AG20443 (cell line): ENCODE measurements at places on chromosomes 2 and 18.
A peak's percentile ranks its signal among the peaks of the same experiment; 100 is the strongest.

DNA sequence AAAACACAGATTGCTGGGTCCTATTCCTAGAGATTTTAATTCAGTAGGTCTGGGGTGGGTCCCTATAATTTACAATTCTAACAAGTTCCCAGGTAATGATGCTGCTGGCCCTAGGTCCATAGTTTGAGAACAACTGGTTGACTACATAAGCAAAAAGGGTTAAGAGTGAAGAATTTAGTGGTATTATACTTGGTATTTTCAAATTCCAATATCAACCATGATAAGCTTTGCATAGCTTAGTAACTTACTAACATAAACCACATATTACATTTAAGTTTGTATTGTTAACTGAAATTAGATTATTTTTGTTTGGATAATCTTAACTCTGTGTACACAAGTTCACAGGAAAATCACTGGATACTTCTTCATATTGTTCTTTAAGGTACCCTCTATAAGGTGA lies 862.9 kb upstream of the ACVR2A start:
- DNase-seq: peak; percentile 21

DNA sequence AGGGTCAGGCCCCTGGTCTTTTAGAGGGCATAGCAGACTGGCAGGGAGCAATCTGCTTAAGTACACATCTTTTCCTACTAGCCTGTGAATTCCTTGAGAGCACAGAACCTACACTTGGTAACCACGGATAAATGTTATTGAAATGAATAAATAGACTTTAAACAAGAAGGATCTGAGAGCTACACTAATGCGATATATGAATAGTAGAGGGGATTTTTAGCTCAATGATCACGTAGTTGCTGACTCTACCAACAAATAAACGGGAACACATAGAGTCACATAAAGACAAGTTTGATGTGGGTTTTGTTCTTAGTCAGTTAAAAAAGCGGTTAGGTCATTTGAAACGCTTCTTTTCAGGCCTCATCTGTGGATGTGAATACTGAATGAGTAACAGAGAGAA lies 290.3 kb upstream of the CCDC68 start:
- DNase-seq: no peak

GRCh38 chr2:237614151-237614720 lies 13.2 kb upstream of the LRRFIP1 start:
- no peak for DNase-seq

DNA sequence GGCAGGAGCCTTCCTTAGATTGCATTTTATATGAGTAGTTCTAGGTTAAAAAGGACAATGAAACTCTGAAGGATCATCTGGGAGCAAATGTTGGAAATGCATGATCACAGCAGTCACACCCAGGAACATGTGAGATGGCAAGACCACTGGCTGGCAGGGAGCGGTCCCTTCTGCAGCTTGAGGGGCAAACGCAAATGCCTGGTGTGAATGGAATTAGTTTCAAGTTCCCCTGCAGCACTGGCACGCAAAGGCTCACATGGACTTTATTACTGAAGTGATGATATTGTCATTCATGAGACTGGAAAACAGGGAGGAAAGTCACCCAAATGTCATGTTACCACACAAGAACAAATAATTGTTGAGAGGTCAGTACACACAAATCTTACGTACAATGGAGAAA lies 223.3 kb downstream of the FBXO15 start:
- no peak for DNase-seq

DNA sequence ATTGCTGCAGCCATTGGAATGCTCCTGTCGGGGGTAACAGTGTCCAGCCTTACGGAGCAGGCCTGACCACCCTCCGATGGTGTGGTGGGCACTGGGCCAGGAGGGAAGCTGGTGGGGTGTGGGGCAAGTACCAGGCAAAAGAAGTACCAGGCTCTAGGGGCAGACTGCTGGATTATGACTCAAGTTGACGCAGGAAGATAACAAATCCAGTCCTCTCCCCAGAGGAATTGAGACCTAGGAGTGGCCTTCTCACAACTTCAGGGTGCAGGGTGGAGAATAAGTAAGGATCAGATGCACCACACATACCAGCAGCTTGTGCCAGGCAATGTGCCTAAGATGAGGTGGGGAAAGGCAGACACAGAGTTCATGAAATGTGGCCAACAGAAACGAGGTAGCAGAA lies 37.9 kb downstream of the SEMA4F start:
- DNase-seq: no peak

- DNase-seq: no peak
Measured at GRCh38 chr2:104936527-104936926, 82.6 kb downstream of the POU3F3 start.

- peak; percentile 11 for DNase-seq
Measured at GRCh38 chr18:29644276-29644675, 1398.3 kb downstream of the DSC3 start.

DNA sequence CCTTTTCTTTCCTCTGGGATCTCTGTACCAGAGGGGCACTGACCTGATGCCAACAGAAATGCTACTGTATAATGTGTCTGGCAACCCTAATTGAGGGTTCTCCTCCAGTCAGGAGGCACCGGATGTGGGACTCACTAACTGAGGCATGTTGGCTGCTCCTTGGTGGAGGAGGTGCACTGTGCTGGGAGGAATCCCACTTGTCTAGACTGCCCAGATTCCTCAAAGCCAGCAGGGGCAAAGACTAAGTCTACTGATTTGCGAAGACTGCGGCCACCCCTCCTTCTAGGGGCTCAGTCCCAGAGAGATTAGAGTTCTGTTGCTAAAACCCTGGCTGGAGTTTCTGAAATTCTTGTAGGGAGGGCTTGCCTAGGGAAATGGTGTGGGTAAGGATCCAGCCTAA lies 1192.1 kb downstream of the DPP10 start:
- no peak for DNase-seq

DNA sequence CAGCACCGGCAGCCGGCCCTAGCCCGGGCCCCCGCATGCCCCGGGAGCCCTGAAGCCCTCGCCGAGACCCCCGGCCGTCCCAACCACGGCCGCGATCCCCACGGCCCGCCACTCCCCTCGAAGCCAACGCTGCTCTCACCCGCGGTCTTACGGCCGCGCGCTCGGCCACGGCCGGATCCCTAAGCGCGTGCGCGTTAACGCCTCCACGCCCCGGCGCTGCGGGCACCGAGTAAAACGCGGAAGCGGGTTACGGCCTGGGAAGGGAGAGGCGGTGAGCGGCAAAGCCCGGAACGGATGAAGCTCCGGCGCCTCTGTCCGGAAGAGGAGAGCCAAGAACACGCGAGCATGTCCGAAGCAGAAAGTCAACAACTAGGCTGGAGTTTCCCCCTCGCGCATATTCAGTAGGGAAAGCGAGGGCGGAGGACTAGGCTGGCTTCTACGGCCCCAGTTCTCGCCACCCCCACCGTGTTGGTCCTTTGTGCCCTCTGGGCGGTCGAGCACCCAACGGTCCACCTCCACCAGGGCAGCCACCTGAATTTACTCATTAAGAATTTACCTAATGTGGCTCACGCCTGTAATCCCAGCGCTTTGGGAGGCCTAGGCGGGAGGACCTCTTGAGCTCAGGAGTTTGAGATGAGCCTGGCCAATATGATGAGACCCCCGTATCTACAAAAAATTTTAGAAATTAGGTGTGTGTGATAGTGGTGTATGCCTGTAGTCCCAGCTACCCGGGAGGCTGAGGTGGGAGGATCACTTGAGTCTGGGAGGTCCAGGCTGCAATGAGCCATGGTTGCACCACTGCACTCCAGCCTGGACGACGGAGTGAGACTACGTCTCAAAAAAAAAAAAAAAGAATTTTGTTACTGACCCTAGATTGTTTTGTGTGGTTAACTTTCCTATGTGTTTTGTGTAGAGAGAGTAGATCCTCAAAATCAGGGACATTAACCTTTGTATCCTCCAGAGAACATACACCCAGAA lies at the start of gene KANSL3:
Gene KANSL3 (minus strand): TSS at position 169 of the 978 bp plus-strand sequence. CDS start 1,177 bp downstream, outside the sequence.
- peak; percentile 97 for DNase-seq

GRCh38 chr2:152620208-152620607 lies 97.1 kb downstream of the PRPF40A start:
- peak; percentile 11 for DNase-seq

DNA sequence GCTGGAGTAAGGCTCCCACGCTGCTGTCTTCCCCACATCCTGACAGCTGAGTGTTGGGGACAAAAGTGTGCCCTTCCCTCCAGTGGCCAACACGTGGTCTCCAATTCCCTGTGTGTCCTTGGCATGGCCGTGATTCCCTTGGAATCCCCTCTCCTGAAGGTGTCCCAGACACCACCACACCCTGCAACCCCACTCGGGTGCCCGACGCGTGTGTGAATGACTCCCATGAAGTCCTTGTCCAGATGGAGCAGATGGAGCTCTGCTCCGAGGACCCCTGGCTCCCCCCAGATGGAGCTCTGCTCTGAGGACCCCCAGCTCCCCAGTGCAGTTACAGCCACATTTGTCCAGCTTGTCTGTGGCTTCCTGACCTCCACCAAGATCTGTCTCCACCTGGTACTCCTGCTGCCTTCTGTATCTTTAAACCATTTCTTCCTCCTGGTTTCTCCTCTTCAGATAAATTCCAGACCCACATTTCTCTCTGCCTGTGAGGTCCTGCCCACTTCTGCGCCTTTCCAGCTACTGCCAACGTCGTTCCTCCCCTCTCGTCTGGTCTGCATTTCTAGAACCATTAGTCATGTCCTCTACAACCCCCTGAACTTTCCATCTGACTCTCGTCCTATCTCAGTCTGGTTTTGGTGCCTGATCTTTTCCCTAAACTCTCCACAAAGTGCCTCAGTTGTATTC lies 86.8 kb upstream of the PXDN start:
- peak; percentile 49 for DNase-seq

DNA sequence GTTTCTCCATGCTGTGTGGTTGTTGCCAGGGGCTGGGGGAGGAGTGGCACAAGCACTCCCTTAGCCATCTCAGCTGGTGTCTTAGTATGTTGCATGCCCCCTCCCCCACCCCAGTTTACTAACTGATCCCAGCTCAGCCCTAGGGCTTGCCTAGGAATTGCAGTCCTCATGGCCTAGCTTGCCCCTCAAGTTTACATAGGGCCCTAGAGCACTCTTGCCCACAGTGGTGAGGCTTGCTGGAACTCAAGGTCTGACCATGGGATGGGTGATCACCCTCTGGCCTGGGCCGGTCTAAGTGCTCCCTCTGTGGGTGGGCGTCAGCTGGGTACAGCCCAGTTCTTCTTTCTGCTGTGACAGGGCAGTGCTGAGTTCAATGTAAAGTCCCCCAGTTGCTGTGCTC lies 156.1 kb upstream of the PIEZO2 start:
- DNase-seq: no peak

- no peak for DNase-seq
Measured at GRCh38 chr2:164535280-164536025, 85.8 kb downstream of the GRB14 start.

- no peak for DNase-seq
Measured at GRCh38 chr18:58730618-58731017, 59.4 kb downstream of the MALT1 start.

DNA sequence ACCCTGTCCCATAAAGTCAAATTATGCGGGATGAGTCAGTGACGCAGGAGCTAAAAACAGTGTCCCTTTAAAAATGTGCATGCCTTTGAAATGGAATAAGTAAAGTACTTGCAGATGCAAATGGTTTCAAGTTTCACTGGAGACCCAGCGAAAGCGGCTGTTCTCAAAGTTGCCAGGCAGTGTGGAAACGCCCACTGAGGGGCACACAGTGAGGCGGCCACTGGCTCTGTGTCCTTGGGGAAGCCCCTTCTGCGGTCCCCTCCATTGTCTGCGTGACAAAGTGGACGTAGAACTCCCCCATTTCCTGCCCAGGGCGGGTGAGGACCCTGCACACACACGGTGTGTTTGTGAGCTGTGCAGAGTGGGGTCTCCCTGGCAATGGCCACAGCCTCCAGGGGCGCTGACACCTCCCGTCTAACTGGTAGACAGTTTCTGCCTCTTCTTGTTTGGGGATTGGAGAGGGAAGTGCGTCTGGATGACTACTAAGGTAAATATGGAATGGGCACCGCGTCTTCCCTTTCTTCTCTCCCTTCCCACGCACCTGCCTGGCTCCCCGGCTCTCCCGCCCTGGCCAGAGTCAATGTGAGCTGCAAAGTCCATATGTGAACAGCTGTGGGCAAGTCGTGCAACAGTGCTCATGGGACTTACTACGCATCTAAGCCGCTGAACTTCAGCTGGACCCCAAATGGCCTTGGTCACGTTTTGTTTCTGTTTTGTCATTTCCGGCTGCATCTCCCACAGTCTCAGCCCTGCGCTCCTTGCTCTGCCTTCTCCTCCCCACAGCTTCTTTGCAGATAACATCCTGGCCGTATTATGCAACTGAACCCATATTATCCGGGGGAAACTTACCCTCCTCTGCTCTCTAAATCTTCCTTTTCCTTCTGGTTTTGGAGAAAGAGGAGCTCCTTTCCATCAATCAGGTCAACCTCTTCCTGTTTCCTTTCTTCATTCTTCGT lies 33.7 kb upstream of the ZNF516 start:
- peak; percentile 64 for DNase-seq

DNA sequence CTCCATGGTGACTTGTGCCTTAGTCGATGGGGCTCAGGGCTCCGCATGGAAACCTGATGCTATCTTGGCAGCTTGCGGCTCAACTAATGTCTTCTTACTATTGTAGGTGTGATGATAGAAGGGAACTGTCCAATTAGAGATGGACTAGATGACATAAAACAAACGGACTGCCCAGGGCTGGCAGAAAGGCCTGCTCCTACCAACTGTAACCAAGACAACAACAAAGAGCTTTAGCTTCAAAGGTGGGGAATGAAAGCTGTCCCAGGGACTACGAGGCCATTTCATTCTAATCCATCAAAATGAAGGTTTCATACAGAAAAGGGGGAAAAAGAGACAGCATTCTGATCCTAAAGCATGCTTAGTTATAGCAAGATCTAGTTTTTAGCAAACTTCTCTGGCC lies 186.9 kb upstream of the ACAA2 start:
- DNase-seq: no peak

DNA sequence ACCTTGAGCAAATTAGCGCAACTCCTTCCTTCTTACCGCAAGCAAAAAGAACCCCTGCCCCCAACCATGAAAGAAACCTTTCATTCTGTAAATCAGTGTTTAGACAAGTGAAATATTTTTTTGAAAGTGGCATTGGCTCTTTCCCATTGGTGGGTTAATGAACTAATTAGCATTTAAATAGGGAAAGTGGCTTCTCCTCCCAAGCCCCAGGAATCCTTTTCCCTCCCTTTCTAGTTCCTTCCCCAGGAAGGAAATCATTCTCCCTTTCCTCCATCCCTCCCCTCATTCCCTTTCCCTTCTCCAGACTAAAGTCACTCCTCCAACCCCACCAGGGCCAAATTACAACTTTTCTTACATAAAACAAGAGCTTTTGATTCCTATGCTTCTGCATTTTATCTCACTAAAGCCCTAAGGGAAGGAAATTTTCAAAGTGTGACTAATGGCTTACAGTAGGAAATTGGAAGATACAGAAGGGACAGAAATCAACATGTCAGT lies 22.9 kb upstream of the TYMS start:
- no peak for DNase-seq

- DNase-seq: peak; percentile 84
Measured at GRCh38 chr18:76686737-76687231, 135.6 kb upstream of the ZNF236 start.

DNA sequence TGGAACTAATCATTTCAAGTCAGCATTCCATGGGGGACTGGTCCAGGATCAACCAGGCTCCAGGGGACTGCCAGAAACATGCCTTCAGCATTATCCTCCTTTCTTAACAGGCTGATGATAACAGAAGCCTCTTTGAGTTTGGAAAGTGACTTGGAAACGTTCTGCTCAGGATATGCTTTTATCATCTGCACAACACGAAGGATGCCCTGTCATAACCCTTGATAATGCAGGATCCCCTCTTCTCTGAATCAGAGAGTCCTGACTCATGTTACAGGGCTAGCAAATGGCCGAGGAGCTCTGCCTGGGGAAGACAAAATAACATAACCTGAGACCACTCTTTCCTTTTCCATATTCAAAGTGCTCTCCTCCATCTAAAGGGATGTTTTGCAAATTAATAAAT lies 6.7 kb downstream of the SCYGR3 start:
- no peak for DNase-seq

GRCh38 chr2:28602751-28603639 lies 107.1 kb downstream of the PLB1 start:
- no peak for DNase-seq
